ENCODE measurements at places on chromosomes 4 and X.
A peak's percentile ranks its signal among the peaks of the same experiment; 100 is the strongest.

DNA sequence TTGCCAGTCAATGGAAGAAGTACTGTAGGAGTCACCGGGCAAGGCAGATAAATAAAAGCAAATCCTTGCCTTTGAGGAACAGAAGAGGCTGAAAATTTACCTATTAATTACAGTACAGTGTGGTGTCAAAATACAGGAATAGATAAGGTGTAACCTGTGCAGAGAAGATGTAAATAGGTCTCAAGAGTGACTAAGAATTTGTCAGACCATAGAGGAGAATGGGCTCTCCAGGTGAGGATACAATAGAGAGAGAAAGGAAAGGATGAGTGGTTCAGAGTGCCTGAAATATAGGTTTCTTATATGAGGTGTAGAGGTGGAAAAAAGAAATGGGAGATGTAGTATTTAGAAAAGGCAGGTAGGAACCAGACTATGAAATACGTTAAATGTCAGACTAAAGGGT, 801 bp upstream of the ZC4H2 start:
- DNase-seq = no peak

DNA sequence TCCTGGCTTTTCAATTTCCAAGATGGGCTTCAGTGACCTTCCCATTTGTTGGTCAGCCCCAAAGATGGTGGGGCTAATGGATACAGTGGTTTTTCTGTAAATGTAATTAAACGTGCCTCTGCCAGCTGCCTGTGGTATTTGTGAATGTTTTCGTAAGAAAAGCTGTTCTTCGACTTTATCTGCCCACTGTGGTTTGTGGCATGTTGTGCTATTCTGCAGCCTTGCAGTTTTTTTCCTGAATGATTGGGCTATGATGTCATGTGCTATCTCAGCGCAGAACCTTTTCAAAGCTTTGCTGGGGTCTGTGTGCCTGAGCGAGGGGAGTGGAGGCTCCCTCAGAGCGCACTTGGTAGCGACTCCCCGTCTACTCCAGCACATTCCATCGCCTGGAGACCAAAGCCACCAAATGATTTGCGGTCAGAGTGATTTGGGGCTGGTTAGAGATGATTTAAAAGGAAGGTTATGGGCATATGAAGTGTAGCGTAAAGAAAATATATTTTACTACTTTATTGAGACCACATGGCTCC, 137.5 kb downstream of the PALLD start:
- no peak for DNase-seq

- no peak for DNase-seq
Measured at GRCh38 chr4:132683957-132684356, 465.1 kb upstream of the PCDH10 start.

- no peak for DNase-seq
Measured at GRCh38 chr4:180953572-180953971, 1289.6 kb upstream of the TENM3 start.

DNA sequence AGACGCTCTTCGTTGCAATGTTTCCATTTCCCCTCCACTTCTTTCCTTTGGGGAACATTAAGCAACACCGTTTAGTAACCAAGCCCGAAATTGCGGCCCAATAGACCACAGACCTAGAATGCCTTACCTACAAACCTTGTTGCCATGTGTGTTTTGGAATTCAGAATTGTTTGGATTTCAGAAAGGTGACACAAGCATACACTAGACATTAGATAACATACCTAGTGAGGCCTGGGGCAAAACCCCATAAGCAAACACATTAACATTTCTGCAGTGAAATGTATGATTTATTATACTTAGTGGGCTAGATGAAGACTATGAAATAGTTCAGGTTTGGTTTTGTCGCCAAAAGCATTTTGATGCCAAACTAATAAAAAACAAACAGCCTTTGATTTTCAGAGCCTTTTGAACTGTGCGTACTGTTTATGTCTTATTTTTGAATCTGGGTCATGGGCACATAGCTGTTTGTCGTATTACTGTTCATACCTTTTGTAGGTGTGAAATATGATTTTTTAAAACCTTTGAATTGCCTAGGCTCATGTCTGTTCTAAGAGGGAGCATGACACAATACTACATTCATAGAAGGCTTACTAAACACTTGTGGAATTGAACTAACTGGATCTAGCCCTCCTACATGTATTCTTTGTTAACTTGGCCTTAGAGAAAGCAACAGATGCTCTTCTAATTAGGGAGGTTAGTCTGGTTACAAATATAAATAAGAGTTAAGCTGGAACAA, 88.6 kb upstream of the TMEM164 start:
- DNase-seq = no peak

GRCh38 chr4:78410676-78411075, 140.9 kb upstream of the ANXA3 start:
- DNase-seq = no peak

- DNase-seq = no peak
Measured at GRCh38 chr4:82043081-82043808, 330.5 kb downstream of the HNRNPD start.

GRCh38 chrX:118734909-118735308, 7.5 kb downstream of the IL13RA1 start:
- no peak for DNase-seq

DNA sequence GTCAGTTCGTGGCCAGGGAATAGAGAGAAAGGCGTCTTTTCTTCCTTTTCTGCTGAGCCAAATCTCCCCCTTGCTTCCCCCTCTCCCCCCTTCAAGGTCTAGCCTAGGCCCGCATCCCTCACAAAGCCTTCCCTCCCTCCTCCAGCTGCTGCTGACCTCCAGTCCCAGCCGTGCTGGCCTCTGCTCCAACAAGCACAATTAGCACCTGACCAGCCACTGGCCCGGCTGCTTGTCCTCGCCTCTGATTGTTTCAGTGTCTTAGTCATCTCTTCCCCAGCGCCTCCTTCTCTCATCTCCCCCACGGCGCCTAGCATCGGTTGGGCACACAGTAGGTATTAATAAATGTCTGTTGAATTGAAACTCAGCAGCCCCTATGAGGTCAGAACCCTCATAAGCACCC, 4.2 kb downstream of the ELF4 start:
- DNase-seq = no peak

- DNase-seq = no peak
Measured at GRCh38 chr4:64545593-64545992, 136.3 kb upstream of the TECRL start.

DNA sequence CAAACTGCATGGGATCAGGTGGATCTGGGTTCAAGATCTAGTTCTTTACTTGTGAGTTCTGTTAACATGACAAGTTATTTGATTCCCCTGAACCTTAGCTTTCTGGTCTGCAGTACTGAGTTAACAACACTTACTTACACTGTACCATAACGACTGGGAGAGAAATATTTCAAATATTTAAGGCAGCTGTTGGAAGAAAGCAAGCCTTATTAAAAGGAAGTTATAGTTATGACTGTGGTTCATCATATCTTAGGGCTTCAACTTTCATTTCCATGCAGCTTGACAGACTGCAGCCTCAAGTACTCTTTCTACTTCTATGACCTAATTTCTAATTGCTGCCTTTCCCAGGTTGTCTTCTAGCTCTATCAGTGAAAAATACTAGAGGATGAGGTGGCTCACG, 40.0 kb upstream of the PDGFRA start:
- no peak for DNase-seq

DNA sequence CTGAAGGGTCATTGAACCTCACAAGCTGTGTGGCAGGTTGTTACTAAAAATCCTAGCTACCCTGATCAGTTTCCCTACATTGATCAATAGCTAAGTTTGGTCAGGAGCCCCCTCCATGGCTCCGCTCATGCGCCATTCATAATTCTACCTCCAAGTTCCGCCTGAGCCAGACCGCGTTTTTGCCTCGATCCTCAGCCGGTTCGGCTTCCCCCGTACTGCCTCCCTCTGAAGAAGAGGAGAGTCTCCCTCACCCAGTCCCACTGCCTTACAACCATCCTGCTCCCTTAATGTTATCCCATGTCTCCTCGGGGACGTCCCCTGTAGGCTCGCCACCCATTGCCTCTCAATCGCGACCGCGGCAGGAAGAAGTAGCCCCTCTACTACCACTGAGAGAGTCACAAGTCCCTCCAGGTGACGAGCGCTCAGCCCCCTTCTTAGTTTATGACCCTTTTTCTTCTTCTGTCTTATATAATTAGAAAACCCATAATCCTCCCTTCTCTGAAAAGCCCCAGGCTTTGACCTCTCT, 158.2 kb downstream of the DEFB131A start:
- DNase-seq = no peak

DNA sequence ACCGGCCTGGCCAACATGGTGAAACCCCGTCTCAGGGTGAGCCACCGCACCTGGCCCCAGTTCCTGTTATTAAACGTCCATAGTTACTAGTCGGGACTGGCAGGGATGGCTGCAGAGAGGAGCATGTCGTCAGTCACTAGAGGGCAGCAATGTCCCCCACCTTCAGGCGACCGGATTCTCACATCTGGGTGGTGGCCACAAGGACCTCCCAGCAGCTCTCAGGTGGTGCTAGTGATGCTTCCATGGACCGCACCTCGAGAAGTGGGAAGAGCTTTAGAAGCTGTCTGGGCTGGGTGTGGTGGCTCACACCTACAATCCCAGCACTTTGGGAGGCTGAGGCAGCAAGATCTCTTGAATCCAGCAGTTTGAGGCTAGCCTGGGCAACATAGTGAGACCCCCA, 13.3 kb upstream of the IL3RA start:
- peak; percentile 47 for DNase-seq

DNA sequence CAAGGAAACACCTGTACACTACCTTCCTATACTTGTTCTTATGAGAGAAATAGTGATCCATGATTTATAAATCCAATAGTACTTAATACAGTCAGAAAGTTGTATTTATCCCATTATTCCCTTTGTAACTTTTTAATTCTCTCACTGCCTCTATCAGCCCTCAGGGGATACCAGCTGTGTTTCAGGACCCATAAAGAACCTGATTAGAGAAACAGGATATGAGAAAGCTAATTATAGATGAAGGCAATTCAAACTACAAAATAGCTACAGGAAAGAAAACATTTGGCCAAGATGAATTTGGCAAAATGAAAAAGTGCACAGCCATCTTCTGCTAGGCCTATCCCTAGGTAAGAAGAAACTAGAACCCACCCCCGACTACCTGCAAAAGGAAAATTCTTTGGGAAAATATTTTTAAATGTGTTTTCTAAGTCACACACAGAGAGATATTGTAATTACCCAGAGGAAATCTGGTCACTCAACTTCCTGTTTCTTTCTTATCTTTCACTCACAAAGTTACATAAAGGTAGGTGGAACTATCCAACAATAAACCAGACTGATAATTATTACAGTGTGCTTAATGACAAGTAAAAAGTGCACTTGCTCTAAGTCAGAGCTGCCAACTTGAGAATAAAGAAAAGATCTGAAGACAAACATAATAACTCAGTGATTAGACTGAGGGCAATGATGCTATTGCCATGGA, 836.5 kb upstream of the HTR2C start:
- DNase-seq = no peak

GRCh38 chr4:152259866-152260265, 276.0 kb downstream of the FBXW7 start:
- DNase-seq = no peak

DNA sequence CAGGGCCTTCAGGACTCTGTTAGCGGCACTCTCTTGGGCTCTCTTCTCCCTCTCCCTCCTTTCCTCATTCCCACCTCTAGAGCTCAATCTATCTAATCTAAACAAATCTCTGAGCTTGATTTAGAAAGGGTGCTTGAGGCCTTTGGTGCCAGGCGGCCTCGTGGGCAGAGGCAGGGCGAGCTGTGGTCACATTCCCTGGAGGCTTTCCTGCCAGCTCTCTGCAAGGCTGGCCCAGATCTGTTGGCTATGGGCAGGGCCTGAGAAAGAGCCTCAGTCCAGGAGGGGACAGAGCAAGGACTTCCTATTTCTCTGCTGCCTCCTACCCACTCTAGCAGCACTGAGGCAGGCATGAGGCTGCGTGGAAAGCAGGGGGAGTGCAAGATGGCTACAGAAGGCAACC, 38.6 kb downstream of the PJA1 start:
- no peak for DNase-seq

DNA sequence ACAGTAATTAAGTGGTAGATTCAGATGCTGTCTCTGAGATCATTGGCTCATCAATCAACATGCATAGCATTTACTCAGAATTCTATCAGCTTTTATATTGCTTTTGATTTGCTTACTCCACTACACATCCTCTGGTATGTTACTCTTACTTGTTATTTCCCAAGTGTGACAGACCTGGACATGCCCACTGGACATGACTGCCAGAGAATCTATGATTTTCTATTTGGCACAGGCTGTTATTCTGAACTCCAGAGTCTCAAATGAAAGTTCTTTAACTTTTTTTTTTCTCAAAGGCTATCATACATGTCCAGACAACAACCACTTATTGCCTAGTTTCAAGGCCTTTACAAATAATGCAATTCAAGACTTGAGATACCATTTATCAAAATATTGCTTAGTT, 116.1 kb upstream of the ARHGAP24 start:
- no peak for DNase-seq

- no peak for DNase-seq
Measured at GRCh38 chr4:37138019-37138653, 106.4 kb upstream of the NWD2 start.

Measured in neural crest cell (in vitro differentiated cells).